NCI-H1417 treated with DMSO at 0.1 percent for 48 hours (cell line): ENCODE measurements at places on chromosomes 12 and 14.

GRCh38 chr14:71730471-71730870, 201.8 kb upstream of the RGS6 start:
- DNase-seq, result no peak

DNA sequence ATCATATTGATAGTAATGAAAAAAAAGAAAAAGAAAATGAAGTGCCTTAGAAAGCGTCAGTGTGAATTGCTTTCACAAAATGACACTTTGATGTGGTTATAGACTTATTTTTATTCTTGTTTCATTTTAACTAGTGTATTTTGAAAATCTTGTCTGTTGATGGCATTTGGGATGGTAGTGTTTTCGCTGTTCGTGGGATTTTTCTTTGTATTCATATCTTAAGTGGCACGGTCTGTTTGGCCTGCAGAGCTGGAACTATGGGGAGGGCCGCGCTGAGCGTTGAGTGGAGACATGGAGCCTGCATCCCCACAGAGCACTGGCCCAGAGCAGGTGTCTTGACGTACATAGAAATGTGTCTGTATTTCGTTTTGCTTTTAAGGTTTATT, 61.6 kb downstream of the WDR20 start:
- DNase-seq, result no peak

DNA sequence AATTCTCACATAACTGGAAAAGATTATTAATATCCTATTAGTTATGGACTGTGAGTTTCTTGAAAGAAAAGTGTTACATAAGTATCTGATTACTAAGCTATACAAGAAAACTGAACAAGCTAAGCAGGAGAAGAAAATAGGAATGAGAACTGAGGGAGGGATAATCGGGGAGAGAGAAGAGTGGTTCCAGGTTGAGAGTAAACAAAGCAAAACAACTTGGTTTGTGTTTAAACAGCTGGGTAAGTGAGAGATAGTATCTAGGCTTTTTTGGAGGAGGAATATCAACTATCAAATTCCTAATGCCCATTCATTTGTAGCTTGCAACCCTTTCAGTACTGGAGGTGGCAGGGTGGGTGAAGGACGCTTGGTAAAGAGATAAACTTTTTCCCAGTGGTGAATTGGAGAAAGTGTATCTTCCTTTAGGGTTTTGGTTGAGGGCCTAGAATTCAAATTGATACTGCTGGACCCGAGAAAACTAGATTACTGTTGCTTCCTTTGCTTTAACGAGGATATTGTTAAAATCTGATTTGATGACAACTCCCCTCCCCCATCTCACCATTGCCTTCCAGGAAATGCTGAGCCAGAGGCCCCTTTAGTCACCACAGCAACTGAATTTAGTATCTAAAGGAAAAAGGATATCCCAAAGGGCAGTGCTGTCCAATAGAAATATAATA, 2.0 kb upstream of the SLC2A3 start:
- DNase-seq, result no peak

GRCh38 chr12:5310151-5310550, 121.8 kb upstream of the NTF3 start:
- DNase-seq, result no peak

DNA sequence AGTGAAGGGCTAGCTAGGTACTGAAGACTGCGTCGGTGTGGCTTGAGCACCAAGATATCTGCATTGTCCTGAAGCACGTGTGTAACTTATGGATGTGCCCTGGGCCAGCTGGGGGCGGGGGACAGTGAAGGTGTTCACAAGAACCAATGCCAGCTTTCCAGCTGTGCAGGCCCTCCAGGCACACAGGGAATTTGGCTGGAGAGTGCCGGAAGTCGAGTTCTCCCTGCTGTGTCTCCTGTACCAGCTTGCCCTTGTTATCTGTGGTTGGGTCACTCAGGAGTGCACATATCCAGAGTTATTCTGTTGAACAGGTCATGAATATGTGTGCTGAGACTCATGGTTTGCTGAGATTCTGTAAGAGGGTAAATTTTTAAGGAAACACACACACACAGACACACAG, 75.9 kb upstream of the CRY1 start:
- no peak for DNase-seq

DNA sequence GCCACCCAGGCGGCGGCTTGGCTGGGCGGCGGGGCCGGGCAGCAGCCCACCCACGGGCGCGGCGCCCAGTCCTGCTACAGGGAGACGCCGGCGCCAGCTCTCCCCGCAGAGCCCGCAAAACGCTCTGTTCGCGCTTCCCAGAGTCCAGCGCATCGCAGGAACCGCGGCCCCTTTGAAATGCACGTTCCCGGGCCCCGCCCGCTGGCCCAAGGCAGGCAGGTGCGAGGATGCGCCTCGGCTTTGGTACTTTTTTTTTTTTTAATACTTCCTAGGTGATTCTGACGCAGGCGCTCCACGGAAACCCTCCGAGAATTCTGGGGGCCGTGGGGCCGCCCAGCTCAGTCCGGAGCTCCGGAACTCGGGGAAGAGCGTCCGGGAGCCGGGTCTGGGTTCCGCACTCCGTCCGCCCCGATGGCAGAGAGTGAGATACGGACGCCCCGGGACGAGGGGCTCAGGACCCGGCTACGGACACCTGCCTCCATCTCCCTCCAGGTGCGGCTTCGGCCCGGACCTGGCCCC, 483 bp downstream of the POC1B start:
- DNase-seq, result no peak

- DNase-seq, result no peak
These were observed 15.9 kb downstream of the CFAP251 start for GRCh38 chr12:121934309-121934664.

GRCh38 chr12:54240971-54241588, 38.8 kb downstream of the CBX5 start:
- DNase-seq, result no peak

- no peak for DNase-seq
These were observed 47.8 kb downstream of the CLIP1 start for GRCh38 chr12:122374707-122375106.

DNA sequence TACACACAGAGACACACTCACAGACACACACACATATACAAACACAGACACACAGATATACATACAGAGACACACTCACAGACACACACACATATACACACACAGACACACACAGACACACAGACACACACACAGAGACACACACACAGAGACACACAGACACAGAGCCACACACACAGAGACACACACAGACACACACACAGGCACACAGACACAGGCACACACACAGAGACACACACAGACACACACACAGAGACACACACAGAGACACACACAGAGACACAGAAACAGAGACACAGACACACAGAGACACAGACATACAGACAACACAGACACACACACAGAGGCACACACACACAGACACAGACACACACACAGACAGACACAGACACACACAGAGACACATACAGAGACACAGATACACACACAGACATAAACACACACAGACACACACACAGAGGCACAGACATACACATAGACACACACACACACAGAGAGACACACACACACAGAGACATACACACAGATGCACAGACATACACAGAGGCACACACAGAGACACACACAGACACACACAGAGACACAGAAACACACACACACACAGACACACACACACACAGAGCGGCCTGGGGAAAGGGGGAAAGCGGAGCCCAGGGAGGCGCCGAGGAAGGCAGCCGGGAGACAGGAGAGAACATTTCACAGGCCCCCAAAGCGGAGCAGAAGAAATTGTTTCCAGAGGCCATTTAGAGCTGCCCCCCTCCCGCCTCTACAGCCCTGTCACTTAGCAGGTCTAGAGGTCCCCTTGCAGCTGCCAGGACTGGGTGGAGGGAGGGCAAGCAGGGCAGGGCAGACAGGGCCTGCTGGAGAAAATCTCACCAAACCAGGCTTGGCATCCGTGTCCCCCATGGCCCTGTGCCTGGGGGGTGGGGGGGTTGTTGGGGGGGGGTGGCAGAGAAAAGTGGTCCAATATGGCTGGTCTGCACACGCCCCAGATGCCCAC, 38.9 kb downstream of the SERPINA3 start:
- no peak for DNase-seq

DNA sequence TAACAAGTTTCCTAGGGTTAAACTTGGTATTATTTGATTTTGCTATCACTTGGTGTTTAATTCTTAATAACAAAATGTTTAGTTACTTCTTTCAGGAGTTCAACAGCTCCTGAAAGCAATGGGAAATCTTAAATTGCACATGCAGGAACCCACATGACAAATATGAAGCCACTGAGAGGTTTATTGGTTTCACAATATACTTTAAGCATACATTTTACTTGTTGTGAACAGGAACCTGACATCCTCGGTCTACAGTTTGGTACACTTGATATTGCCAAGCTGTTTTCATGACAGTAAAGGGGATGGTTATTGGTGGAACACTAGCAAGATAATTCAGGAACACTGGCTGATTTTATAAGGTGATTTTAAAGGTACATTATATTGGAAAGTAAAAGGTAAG, 46.2 kb downstream of the SLC38A1 start:
- no peak for DNase-seq

DNA sequence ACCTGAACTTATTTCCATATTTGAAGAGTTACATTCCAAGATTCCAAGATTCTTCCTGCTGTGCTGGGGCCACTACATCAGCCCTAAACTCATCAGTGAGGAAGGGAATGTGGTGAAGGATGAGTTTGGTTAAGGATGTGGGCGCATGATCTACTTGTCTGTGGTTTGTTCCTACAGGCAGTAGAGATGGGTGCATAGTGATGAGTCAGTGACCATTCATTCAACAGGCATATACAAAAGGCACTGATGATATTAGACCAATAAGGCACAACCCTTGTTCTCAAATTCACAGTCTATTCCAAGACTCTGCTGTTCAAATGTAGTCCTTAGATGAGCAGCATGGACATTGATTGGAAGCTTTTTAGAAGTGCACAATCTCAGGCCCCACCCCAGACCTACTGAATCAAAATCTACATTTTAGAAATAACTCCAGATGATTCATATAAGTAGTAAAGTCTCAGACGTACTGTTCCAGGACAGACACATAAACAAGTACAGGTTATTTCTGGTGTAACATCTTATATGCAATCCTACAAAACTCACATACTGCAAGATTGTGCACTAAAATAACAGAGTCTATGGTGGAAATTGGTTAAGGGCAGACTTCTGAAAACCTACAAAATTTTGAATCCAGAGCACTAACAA, 47.7 kb upstream of the MAP3K9 start:
- DNase-seq, result no peak

DNA sequence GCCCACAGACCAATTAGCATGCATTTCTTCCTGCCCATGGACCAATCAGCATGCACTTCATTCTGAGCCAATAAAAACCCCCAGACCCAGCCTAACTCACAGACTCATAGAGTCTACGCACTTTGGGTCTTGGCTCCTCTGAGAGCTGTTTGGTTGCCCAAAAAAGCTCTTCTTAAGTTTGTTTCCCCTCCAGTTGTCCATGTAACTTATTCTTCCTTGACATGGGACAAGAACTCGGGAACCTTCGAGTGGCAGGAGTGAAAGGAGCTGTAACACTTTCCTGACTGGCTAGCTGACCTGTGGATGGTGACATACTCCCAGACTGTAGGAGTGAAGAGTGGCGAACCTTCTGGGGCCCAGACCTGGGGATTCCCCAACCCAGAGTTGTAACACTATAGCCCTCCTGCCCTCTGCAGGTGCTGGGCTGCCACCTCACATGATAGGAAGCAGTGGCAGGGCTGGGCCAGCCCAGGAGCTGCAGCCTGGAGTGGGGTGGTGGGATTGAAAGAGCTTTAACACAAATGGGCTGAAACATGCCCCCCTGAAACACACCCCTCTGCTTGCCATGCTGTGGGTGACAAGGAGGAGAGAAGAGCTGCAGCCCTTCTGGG, 4.4 kb upstream of the BTBD7 start:
- DNase-seq, result no peak
